ENCODE measurements at places on chromosomes 2 and 18.
A peak's percentile ranks its signal among the peaks of the same experiment; 100 is the strongest.

- no peak for DNase-seq
Observed at GRCh38 chr2:234853729-234854128, 98.1 kb upstream of the SH3BP4 start.

- DNase-seq, result no peak
Observed at GRCh38 chr18:28075501-28075900, 101.4 kb downstream of the CDH2 start.

DNA sequence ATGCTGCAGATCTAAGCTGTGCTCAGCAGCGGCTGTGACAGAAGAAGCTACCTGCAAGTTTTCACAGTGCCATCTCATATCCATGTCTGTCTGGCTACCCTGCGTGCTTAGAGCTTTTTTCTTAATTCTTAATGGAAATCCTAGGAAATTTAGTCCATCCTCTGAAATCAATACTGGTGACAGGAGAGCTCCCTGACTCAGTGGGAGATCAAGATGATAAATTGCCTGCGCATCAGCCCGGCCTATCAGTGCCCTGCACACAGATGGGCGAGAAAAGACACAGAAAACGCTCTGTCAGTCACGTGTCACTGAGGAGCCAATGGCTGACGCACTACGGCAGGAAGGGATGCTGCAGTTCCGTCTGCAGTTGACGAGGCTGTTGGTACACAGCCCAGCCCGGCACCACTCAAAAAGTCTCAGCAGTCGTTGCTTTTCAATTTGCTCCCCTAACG is 819.6 kb upstream of the FSHR start:
- DNase-seq, result peak; percentile 85

DNA sequence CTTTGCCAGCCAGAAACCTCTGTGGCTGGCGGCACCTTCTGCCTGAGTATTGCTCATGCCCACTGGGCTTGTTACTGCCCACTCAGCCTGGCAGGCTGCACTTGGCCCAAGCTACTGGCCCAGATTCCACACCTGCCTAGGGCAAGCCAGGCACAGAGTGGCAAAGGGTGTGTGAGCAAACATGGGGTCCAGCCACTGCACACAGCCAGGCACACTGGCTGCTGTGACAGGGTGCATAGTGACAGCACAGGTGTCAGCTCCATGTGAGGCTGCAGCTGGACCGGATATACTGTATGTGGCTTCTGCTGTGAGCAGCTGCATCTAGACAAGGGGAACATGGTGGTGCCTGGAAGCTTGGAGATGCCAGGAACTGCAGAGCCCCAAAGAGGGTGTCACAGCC is 113.9 kb downstream of the COPS8 start:
- no peak for DNase-seq

GRCh38 chr18:60593249-60593648 is 220.7 kb upstream of the MC4R start:
- no peak for DNase-seq

- DNase-seq, result no peak
Observed at GRCh38 chr2:238938003-238938400, 90.1 kb downstream of the TWIST2 start.

All from cerebellar nuclear complex (tissue), 1 donor.